NCI-H1105 treated with DMSO at 0.1 percent for 48 hours (cell line): ENCODE measurements at places on chromosomes 16 and 17.
A peak's percentile ranks its signal among the peaks of the same experiment; 100 is the strongest.

GRCh38 chr17:17440010-17440843 is 36.6 kb upstream of the MED9 start:
- DNase-seq, result peak; percentile 96

GRCh38 chr16:84446596-84447392 is 57.7 kb downstream of the MEAK7 start:
- DNase-seq, result no peak

DNA sequence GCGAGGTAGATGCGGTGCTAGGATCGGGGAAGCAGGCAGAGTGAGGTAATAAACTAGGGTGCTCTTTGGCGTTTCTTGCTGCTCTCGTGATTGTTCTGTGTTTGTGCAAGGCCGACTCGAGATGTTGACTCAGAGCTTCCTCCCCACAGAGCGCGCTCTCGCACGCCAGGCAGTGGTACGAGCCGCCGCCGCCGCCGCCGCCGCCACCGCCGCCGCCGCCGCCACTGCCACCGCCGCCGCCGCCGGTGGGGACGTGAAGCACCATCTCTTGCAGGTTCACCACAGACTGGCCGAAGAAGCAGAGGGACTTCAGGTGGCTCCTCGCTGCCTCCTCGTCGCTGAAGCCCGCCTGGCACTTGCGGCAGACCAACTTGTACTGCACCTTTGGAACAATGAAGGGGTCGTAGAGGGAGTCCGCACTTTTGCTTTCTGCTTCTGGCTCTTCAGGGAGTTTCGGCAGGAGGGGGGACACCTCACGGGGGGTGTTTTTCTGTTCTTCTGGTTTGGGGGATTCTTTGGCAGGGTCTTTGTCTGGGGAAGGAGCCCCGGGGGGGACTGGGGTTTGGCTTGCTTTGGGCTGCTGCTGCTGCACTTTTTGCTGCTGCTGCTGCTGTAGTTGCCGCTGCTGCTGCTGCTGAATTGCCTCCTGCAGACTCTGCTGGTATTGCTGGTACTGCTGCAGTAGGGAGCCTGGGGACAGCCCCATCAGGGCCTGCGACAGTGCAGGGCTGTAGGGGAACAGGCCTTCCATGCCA is 260.2 kb downstream of the ZFHX3 start:
- peak; percentile 26 for DNase-seq

DNA sequence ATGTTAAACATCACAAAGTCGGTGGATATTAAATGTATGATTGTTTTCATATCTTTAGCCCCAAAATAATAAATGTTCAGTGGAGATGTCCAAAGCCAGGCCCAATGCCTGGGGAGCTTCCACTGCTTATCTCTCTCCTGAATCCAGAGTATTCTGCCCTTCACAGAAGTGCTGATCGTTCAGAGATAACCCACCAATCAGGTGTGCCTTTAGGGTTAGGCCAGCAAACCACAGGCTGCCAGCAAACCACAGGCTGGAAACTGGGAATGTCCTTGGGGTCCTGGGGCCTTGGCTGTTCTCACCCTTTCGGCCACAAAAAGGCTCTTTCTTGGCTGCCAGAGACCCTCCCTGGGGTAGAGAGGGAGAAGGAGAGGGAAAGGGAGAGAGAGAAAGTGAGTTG is 33.9 kb downstream of the NXN start:
- DNase-seq, result no peak
